Neuronal stem cell (in vitro differentiated cells): ENCODE measurements at places on chromosomes 5 and 9.

- no peak for DNase-seq
Measured at GRCh38 chr5:104139840-104140239, 577.3 kb upstream of the NUDT12 start.

- no peak for DNase-seq
Measured at GRCh38 chr5:54249210-54250028, 61.0 kb downstream of the ARL15 start.

- DNase-seq: no peak
Measured at GRCh38 chr5:55650386-55650785, 61.7 kb downstream of the SLC38A9 start.

DNA sequence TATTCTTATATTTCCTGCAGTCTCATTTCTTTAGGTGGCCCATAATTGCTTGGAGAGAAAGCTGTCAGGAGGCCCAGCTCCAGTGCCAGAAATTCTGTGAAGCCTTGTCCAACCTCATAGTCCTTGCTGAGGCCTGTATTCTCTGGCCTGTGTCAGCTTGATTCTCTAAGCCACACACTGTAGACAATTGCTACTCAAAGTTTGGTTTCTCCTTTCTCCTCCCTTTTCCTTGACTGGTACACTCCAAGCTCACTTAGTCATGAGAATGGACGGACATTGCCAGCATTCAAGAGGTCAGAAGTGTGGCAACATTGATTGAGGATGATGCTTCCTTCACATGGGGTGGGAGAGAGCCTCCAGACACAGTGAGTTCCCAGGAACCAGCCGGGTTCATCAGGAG lies 71.3 kb upstream of the CXCL14 start:
- no peak for DNase-seq

- DNase-seq: no peak
Measured at GRCh38 chr9:76624391-76625048, 139.7 kb upstream of the PCA3 start.

GRCh38 chr5:71752441-71753190 lies 33.5 kb downstream of the CARTPT start:
- DNase-seq: no peak
